ENCODE measurements at places on chromosomes 2 and 18.

- peak; percentile 23 for DNase-seq
Measured at GRCh38 chr2:240319855-240320203, 115.6 kb upstream of the GPC1 start.

GRCh38 chr18:76670564-76671288, 151.6 kb upstream of the ZNF236 start:
- no peak for DNase-seq

- DNase-seq = no peak
Measured at GRCh38 chr2:6945821-6946220, 28.6 kb downstream of the RNF144A start.

DNA sequence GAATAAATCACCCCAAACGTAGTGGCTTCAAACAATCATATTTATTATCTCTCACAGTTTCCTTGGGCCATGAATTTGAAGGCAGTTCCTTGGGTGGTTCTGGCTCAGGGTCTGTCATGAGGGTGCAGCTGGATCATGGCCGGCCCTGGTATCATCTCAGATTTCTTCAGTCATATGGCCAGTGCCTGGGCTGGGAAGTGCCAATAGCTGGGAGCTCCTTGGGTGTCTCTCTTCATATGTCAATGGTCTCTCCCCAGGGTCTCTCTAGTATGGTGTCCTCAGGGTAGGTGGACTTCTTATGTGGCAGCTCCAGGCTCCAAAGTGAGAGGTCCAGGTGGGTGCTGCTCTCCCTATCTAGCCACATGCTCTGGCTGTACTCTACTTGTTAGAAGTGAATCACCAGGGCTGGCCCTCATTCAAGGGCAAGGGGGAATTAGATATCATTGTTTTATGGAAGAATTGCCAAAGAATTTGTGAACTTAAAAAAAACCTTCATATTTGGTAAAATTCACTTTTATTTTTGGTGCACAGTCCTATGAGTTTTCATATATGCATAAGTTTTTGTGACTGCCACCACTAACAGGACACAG, 15.4 kb downstream of the FHOD3 start:
- DNase-seq = no peak

- DNase-seq = no peak
Measured at GRCh38 chr2:44389895-44390294, 28.1 kb downstream of the CAMKMT start.

- no peak for DNase-seq
Measured at GRCh38 chr2:8817221-8817620, 20.2 kb downstream of the KIDINS220 start.

GRCh38 chr2:240451108-240451611, 15.7 kb downstream of the GPC1 start:
- DNase-seq = no peak

DNA sequence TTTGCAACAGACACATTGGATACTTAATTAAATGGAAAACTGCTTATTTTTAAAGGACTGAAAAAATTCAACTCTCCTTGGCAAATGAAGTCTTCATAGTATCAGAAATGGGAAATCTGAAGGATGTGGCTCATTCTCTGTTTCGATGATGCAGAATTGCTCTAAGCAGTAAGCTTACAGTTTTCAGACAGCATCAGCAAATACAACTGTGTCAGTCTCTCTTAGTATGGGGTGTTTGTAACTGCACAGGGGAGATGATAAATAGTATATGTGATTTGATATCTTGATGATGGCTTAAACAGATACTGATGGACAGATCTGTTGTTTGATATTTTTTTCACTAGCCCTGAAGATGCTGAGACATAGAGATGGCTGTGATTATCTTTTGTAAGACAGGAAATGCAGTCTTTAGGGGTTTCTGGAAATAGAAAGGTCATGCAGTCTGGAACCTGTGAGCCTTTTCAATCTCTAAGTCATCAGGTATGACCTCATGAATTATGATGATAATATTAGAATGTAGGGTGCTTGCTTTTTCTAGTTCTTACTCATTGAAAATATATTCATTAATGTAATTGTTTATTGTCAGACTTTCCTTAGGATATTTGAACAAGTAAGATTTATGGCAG, 84.2 kb downstream of the SLC4A10 start:
- no peak for DNase-seq

DNA sequence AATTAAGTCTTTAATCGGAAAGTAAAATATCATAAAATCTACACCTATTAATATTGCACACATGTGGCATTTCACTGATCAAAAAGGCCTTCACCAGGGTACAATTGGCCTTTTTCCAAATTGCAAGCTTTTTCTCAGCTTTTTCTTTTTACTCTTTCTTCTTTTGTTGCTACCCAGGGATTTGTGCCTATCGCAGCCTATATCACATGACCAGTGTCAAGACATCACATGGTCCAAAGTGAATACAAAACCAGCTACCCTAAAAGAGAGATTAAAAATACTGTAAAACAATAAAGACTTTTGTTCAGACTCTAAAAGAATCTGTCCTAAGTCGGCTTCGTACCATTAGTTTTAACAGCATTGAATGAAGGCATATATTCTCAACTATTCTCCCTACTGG, 15.0 kb upstream of the OTX1 start:
- peak; percentile 39 for DNase-seq

GRCh38 chr2:166361351-166362153, 14.2 kb downstream of the SCN9A start:
- peak; percentile 78 for DNase-seq

DNA sequence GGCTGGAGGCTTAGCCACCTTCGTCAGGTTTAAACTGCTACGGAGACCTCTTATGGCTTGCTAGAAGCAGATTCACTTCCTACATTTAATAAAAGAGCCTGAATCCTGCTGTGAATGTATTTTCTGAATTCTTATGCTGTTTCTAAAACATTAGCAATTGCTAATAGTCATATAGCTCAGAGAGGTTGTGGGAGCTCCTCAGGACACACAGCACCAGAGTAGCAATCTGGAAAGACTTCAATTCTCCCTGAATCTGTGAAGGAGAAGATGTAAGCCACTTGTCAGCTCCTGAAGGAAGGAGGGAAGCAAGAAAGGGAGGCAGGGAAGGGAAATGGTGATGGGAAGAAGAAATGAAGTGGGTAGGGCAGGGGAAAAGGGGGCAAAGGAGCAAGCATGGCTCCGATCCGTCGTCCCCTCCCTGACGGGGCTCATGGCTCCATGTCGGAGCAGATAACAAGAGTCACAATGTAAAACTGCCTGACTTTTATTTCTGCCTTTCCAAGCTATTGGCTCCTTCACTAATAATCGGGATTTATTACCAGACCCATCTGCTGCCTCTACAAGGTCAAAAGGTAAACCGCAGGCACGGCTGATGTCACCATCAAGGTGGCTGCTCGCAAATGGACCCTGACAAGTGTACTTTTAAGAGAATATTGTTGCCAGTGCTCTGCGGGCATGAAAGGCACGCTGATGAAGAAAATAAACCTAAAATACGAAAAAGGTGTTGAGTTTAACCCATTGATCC, 656.0 kb upstream of the SALL3 start:
- no peak for DNase-seq

DNA sequence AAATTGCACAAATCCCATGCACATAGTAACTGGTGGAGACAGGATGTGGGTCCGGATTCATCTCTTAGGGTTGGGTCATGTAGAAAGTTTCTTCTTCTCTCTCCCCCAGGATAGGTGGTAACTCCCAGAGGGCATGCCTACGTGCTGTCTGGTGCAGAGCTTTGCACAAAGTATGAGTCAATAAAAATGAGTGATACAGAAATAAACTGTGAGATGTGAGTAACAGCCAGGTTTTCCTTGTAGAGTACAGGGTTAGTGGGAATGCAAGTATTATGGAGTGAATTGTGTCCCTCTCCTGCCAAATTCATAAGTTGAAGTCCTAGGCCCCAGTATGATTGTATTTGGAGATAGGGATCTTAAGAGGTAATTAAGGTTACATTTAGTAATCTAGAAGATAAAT, 289.4 kb downstream of the ALK start:
- DNase-seq = no peak

- DNase-seq = no peak
Measured at GRCh38 chr2:240651185-240651584, 25.9 kb downstream of the GPR35 start.

GRCh38 chr2:159322419-159322818, 35.9 kb upstream of the WDSUB1 start:
- DNase-seq = no peak

GRCh38 chr2:1993711-1994682, 249.7 kb upstream of the PXDN start:
- no peak for DNase-seq

- no peak for DNase-seq
Measured at GRCh38 chr18:51190000-51190399, 7.5 kb downstream of the MEX3C start.

DNA sequence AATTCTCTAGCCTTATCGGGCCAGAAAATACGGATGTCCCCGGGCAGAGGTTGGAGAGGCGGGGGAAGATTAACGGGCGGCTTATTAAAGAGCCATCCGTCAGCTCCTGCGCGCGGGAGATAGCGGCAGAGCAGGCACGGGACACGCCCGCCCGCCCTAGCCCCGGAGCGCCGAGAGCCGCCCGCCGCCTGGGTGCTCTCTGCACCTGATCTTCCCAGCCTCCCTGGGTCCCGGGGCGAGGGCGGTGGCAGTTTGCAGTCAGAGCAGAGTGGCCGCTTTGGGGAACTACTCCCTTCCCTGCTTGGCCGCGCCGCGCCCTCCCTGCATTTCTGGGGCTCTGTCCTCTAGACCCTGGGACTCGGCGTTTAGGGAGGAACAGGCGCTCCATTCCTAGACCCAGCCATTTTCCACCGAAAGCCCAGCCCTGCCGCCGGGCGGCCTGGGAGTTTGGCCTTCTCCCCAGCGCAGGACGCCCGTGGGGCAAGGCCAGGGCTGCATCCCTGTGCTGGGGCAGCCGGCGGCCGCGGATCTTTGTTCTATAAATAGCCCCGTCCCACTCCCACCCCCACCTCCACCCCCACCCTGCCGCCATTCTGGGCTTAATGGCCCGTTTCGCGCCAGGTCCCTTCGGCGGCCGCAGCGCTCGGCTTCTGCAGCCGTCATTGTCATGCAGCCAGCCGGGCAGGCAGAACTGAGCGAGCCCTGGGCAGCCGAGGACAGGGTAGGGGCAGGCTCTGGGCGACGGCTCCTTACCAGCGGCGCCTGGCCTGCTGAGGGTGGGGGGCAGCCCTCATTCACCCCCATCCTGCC, 6.6 kb downstream of the GAD1 start:
- DNase-seq = no peak

DNA sequence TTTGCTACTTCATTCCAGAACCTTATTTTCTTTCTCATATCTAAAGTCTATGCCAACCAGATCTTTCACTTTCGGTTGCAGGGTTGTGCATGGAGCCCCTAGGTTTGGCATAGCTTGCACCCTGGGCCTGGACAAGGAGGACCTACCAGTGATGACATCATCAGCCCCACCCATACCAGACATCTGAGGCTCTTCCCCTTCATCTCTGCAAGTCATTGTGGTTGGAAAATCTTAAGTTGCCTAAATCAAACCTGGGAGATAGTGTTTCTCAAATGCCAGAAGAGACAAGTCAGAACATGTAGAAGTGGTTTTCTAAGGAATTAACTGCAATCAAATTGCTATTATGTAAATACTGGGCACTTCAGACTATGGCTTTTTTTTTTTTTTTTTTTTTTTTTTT, 363.3 kb downstream of the ZNF516 start:
- DNase-seq = no peak

GRCh38 chr18:40356168-40356567, 1598.9 kb upstream of the PIK3C3 start:
- no peak for DNase-seq

DNA sequence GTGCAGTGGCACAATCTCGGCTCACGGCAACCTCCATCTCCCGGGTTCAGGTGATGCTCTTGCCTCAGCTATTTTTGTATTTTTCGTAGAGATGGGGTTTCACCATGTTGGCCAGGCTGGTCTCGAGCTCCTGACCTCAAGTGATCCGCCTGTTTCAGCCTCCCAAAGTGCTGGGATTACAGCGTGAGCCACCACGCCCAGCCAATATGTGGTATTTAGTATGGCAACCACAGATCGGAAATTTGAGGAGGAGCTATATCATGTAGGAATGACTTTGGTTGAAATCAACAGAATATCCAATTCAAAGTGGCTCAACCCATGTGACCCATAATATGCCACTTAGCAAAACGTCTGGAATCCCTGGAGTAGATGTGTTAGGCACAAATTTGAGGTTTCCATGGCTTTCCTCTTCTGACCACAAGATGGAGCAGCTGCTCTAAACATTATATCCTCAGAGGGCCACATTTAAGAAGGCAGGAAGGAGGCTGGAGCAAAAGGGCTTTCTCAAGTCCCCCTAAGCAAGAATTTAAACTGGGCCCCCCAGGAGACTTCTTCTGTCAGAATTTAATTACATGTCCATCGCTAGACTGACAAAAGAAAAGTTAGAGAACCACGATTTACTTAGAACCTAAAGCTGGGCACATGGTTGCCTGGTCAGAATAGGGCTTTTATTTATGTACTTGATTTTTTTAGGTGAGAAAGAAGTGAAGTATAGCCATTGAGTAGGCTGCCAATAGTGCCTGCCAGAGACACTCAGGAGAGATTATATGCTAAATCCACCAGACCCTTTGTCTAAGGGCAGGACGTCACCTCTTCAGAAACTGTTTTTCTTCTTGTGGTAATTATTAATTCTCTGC, 49.6 kb upstream of the ITSN2 start:
- DNase-seq = peak; percentile 83
